ENCODE measurements at places on chromosomes 7 and 10.

- no peak for DNase-seq
Measured at GRCh38 chr10:110923856-110924493, 4.6 kb downstream of the SHOC2 start.

GRCh38 chr10:124420254-124420653 is 1.5 kb upstream of the OAT start:
- no peak for DNase-seq

DNA sequence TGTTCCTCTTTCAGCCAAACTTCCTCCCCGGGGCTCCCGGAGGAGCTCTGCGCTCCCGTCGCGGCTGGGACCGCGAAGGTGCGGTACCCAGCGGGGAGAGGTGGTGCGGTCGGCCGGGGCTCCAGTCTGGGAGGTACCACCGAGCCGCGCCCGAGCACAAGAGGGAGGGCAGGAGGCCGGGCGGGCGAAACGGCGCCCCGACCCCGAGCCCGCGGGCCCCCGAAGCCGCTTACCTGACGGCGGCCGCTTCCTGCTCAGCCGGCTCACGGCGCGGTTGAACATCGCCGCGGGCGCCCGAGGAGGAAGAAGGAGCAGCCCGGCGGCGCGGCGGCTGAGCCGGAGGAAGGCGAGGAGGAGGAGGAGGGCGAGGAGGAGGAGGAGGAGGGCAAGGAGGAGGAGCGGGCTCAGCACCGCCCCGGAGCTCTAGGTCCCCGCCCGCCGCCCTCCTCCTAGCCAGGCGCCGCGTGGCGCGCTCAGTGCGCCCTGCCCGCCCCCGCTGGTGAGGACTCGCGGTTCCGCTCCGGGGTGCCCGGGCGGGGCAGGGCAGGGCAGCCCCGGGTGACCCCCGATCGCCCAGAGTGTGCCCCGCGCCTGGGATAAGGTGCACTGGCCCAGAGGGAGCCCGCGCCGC is at the start of gene RGS10:
TSS of gene RGS10 (minus strand) at position 363 of the 631 bp plus-strand sequence. CDS start at position 282, 81 bp downstream.
- DNase-seq, result peak; percentile 82

- DNase-seq, result no peak
Measured at GRCh38 chr7:38303866-38304265, 30.4 kb upstream of the TARP start.

DNA sequence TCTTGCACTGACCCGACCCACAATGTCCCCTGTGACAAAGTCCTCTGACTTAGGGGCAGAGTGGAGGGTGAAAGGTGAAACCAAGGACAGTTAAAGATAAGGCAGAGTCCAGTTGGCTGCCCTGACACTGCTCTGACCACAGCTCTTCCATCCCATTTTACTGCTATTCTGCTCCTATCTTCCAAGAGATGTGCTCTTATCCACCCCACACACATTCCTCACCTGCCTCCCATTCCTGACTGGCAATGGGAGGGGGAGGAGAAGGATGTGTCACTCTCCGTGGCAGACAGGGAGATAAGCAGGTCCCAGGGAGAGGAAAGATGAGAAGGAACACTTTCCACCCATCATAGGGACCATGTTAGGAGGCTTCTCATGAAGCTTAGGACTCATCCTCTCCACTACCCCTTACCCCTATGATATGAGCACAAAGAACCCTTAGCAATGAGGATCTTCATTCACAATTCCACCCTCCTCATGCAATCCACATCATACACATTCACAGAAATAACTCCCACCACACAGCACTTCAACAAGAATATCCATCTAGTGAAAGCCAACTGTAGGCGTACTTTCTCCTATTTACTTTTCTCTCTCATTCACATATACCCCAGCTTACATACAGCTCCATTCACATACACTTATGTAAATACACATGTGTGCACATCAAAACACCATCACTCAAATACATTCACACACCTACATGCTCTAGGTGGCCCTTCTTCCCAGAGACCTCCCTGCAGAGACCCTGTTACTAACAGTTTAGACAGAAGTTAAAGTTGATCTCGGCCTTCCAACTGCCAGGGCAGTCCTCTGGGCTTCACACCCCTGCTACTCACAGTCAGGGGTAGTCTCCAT is 6.6 kb downstream of the SYNPO2L start:
- no peak for DNase-seq

DNA sequence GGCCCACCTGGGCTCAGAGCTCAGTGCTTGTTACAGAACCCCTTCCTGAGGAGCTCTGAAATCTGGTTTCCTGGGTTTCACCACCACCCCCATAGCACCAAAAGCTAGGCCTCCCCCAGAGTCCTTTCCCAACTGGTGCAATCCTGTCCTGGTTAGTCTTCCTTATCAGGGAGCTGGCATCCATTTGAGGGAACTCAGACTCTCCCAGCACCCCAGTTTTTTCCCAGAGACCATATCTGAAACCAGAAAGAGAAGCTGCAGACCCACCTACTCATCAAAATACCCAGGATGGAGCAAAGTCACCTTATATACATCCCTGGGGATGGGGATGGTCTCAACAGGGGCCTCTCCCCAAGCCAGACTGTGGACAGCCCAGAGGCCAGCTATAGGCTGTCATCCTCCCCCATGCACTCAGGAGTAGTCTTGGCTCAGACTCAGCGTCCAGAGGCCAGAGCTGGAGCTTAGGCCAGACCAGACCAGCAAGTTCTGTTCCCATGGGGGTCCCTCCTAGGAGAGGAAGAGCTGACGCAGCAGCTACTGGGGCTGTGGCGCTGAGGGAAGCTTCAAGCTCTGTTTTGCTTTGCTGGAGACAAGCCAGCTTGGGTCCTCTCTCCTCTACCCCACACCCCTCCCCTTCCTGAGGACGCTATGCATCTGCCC is 3.0 kb downstream of the TBATA start:
- DNase-seq, result no peak

DNA sequence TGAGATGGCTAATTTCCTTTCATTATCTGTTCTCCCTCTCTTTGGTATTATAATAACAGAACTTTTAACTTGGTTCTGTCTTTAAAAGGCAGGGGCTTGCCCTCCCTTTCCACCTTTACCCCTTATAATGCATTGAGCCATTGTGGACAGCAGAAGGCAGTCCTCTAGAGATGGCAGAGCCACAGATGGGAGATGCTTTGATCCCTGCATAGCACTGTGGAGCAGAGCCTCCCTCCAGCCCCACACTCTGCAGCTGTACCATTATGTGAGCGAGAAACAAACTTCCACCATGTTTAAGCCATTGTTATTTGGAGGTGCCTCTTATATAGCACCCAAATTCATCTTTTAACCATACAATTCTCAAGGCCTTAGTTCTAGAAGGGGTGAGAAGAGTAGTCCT is 78.4 kb downstream of the SEC23IP start:
- no peak for DNase-seq

GRCh38 chr10:98295401-98295811 is 27.4 kb upstream of the LOXL4 start:
- no peak for DNase-seq

DNA sequence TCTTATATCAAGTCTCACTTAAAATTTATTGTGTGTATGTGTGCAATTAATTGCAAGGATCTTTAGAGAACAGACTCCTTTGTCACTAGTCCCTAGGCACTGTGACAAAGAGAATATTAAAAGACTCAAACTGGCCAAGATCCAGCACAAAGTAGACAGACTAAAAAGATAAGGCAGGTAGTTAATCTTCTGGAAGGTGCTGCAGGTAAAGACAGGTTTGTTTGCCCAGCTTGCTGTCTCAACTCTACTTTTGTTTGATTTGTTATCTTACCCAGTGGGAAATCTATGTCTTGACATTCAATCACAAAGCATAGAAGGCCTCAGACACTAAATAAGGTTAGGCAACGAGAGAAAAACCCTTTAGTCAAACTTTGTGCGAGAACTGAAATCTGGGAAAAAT is 807.9 kb upstream of the LRRN3 start:
- DNase-seq, result no peak

DNA sequence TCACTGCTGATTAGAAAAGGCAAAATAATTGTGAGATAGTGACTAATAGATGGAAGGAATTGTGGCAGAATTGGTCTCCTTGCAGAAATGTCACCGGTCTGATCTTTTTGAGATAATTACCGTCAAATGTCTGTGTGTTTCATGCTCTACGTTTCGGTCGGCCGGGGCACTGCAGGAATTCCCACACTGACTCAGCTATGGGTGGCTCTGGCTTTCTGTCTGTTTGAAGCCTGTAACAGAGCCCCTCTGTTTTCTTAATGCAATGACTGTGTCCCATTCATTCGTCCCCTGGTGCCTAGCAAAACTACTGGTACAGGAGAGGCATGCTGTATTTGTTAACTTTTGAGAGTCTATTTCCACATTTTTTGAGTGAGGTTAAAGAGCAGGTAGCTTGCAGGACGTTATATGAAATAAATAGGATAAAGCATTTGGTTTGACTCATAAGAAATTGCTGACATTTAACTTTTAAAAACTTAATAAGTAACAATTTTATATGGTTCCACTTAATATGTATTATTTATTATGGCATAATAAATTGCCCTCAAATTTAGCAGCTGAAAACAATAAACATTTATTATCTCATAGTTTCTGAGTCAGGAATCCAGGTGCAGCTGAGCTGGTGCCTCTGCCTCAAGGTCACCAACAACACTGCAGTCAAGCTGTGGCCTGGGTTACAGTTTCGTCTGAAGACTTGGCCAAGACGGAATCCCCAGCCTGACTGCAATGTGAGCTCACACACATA is 53.3 kb upstream of the CTBP2 start:
- no peak for DNase-seq

DNA sequence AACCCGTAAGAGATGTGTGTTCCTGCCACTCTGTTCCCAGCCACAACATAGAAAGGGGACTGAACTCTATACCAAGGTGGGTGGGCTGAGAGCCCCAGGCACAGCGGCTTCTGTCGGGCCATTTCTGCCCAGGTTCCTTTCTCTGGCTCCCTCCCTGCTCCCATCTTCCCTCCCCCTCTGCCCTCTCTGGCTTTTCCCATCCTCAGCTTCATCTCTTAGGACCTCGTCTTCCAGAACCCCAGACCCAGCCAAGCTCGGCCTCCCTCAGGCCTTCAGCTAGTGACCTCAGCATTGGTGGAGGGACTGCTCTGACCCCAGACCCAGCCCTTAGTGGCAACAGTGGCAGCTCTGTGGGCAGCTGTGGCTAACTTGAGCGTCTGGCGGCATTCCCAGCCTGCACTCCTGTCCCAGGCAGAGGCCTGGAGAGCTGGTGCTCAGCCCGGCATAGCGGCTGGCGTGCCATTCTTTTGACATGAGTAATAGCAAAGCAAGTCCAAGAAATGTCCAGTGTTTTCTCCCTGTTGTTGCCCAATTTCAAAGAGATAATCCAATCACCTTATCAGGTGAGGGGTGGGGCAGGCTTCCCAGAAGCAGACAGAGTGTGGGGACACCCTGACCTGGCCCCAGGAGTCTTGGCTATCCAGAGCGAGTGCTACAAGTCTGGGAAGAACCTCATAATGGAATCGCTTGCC is 15.9 kb downstream of the PTPRE start:
- DNase-seq, result peak; percentile 93

GRCh38 chr7:1432411-1433082 is 26.7 kb downstream of the MICALL2 start:
- peak; percentile 26 for DNase-seq

DNA sequence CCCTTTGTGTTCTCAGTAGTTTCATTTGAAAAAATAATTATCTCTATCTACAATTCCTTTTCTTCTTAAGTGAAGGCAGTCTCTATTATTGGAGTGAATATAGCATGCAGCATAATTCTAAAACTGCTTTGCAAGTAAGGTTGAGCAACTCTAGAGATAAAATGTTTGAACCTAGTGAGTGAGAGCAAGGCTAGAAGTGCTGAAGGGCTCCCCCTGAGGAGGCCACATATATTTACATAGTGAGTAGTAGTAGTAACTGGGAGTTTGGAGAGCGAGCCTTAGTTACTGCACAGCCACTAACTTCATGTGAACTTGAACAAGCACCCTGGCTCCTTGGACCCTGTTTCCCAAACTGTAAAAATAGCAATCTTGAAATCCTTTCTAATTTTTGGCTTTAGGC is 141.5 kb upstream of the DKK1 start:
- DNase-seq, result peak; percentile 5

- no peak for DNase-seq
Measured at GRCh38 chr10:78589687-78590086, 479.1 kb upstream of the ZMIZ1 start.

DNA sequence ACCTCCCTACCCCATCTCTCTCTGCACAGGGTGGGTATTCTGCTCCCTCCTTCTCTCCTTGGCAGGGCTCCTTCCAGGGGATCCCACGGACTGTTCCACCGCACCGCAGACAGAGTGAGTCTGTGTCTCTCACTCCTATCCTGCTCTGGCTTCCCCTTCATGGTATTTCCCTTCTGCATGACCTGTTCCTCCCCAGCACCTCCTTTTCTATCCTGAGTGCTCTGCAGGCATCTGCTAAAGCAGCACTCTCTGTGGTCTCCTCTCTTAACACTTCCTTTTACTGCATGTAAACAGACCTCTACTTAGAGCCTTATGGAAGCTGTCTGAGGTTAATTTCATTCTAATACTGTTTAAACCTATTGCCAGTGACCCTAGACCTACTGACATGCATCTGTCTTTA is 171.5 kb downstream of the CCSER2 start:
- DNase-seq, result peak; percentile 59

DNA sequence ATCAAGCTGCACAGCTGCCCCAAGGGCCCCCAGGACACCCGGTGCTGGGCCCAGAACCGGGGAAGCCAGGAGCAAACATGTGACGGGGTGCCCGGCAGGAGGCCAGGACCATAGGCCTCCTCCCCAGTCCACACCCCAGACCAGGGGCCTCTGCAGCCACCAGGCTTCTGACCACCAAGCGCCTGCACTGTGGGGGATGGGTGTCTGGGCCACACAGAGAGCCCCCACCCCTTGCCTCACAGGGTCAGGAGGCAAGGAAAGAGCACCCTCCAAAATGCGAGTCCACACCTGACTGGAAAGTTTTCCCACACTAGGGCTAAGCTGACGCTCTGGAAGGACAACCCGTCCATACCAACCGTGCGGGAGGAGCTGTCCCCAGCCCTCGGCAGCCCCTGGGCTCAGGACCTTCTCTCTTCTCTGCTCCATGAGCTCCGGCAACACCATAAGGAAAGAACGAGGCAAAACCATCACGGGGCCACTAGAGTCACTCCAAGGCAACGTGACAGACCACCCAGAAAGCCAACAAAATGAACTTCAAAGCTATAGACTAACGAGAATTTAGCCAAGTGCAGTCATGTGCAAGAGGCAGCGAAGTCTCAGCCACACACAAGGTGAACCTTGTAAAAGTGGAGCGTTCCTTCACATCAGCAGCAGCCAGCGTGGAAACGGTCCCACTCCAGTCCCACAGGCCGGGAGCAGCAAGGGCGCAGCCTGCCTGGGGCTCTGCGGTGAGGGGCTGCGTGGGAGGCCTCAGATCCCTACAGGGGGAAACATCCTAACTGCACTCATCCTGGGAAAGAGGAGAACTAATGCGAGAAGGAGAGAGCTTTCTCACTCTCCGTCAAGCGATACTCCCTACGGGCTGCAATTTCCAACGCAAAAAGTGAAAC is 5.1 kb downstream of the STK32C start:
- no peak for DNase-seq

GRCh38 chr10:33791272-33791660 is 456.8 kb upstream of the NRP1 start:
- DNase-seq, result no peak

DNA sequence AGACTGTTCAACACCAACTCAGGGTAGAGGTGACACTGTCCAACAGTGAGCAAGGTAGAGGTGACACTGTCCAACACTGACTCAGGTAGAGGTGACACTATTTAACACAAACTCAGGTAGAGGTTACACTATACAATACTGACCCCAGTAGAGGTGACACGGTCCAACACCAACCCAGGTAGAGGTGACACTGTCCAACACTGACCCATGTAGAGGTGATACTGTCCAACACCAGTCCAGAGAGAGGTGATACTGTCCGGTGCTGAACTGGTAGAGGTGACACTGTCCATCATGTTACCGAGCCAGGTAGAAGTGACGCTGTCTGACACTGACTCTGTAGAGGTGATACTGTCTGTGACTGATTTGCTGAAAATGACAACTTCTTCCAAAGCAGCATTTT is 102.4 kb downstream of the GATA3 start:
- DNase-seq, result no peak
